ENCODE measurements at places on chromosomes 16 and 17.

GRCh38 chr16:67782567-67783352, 23.6 kb downstream of the RANBP10 start:
- DNase-seq, result no peak

- DNase-seq, result no peak
Observed at GRCh38 chr16:84055366-84055765, 12.8 kb upstream of the SLC38A8 start.

- DNase-seq, result no peak
Observed at GRCh38 chr16:72221630-72222024, 49.7 kb upstream of the PMFBP1 start.

GRCh38 chr17:40251576-40251975, 32.5 kb downstream of the WIPF2 start:
- DNase-seq, result peak; percentile 10

DNA sequence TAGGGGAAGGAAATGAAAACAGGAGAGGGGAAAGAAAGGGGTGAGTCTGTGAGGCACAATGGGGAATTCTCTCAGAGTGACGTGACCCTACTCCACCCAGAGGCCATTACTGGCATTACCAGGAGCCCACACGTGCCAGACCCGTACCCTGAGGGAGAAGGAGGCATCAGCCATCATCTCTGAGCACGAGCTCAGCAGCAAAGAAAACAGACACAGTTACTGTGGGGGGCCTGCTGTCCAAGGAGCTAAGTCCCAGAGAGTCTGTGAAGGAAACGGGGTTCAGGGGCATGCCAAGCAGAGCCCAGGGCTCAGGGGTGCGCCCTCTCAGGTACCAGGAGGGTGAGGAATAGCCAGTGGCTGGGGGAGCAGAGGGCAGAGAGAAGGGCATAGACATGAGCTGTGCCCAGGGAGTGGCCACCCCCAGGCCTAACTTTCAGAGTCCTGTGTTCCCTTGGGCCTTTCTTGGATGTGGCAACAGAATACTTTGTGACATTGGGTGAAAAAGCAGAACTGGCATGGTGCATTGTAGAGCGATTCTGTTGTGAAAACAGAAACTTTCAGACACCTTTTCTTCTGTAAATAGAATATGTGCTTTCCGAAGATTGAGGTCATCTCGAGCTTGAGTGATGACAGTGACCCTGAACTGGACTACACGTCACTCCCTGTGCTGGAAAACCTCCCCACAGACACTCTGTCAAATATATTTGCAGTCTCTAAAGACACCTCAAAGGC, 11.3 kb downstream of the TAF1C start:
- no peak for DNase-seq

DNA sequence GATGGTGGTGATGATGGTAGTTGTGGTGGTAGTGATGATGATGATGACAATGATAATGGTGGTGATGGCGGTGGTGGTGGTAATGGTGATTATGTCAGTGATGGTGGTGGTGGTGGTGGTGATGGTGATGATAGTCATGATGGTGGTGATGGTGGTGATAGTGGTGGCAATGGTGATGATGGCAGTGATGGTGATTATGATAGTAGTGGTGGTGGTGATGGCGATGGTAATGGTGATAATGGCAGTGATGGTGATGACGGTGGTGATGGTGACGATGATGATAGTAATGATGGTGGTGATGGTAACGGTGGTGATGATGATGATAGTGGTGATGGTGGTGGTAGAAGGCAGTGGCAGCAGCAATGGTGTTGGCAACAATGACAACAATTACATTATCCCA, 55.3 kb downstream of the RBFOX3 start:
- no peak for DNase-seq

- no peak for DNase-seq
Observed at GRCh38 chr16:61007694-61008093, 1028.5 kb downstream of the CDH8 start.

DNA sequence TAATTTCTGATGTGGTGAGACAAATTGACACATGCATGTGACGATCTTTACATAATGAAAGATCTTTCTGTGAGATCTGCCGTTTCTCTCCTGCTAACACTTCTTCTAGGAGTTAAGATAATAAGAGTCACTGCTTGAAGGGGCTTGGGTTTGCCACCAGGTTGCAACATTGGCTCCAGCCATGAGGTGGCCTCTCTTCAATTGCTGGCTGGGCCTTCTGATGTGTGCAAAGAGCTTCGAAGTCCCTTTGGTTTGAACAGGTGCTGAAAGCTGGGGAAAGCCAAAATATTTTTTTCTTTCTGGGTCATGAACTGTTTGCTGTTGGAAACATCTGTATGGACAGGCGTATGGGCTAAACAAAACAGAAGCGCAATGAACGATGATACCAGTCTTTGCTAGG, 204.1 kb upstream of the SALL1 start:
- no peak for DNase-seq

DNA sequence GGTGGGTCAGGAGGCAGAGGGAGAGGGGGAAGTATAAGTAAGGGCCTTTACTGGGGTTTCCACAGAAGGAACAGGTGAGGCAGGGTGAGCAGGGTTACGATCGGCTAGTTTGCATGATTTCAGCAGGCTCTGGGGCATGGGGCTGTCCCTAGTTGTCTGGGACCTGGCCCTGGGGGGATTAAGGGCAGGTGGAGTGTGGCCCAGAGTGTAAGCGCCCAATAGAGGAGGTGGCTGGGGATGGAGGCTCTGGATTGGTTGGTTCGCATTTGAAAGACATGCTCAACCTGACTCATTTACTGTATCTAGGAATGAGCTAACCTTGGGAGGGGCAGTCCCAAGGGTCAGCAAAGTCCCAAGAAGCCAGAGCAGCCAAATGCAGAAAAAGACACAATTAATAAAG, 230.3 kb downstream of the MAP2K4 start:
- no peak for DNase-seq

Measured in smooth muscle cell of the brain vasculature (primary cell).